Activated CD8-positive, alpha-beta memory T cell treated with anti-CD3 and anti-CD28 coated beads, Interleukin-2, amount 10 ng/mL, durations not matched to agents 7 days and 5 days (primary cell): ENCODE measurements at places on chromosomes 7 and 10. TPM values are rescaled to one million over a fixed set of nuclear protein-coding genes. Genes with fewer than 3 reads are reported as not detected.
A peak's percentile ranks its signal among the peaks of the same experiment; 100 is the strongest.

- peaks cover 39% of the 10 kb centered on the region for H3K36me3 ChIP-seq
- no peaks in the 10 kb centered on the region for H3K27me3 ChIP-seq
- peaks cover 61% of the 10 kb centered on the region for H3K4me1 ChIP-seq
Observed at GRCh38 chr7:42931447-42931833, 534 bp downstream of the PSMA2 start.

DNA sequence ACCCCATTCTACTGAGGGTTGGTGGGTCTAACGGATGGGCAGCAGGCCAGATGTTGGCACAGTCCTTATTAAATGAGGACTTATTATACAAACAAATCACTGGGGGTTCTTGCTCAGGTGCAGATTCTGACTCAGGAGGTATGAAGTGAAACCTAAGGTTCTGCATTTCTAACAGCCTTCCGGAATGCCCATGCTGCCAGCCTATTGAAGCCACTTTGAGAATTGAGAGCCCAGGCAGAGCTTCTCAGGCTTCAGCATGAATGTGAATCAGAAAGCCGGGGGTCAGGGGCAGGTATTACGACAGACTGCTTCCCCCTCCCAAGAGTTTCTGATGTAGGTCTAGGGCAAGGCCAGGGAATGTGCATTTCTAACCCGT is 34.1 kb upstream of the NPFFR1 start:
- DNase-seq, result no peak
- H3K27me3 ChIP-seq, result no peaks in the 10 kb centered on the region
- H3K36me3 ChIP-seq, result no peaks in the 10 kb centered on the region
- peaks cover 13% of the 10 kb centered on the region for H3K4me1 ChIP-seq
- no peak overlapping the region for H3K27ac ChIP-seq

- no peak overlapping the region for H3K27ac ChIP-seq
- H3K36me3 ChIP-seq, result peaks cover 2% of the 10 kb centered on the region
- no peaks in the 10 kb centered on the region for H3K27me3 ChIP-seq
- H3K4me1 ChIP-seq, result peaks cover 13% of the 10 kb centered on the region
- DNase-seq, result no peak
- H3K4me3 ChIP-seq, result no peak overlapping the region
Observed at GRCh38 chr10:88026031-88026430, 162.6 kb downstream of the PTEN start.

Gene PNLIP
- not detected for total RNA-seq

DNA sequence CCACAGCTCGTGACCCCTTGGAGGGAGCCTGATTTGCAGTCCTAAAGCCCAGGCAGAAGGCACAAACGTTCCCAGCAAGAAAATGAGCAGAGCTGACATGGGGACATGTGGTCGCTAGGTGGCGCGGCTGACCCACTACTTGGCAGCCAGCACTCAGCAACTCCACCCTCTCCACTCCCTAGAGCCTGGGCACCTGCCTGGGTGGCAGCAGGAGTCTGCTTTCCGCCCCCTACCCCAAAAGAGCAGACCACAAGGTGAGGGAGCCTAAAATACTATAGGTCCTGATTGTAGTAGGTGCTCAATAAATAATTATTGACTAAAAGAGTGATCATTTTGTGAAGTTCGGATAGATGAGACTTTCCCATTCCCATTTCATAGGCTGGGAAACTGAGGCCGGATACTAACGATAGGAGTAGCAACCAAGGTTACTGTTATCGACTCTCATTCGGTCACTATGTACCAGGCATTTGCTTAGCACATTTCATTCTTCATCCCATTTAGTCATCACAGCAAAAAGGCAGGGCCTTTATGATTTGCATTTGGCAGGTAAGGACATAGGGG is 57.4 kb downstream of the NEUROG3 start:
- H3K36me3 ChIP-seq, result no peaks in the 10 kb centered on the region
- no peak overlapping the region for H3K27ac ChIP-seq
- H3K4me3 ChIP-seq, result no peak overlapping the region
- DNase-seq, result peak; percentile 84
- H3K4me1 ChIP-seq, result no peaks in the 10 kb centered on the region
- peaks cover 46% of the 10 kb centered on the region for H3K27me3 ChIP-seq

GRCh38 chr10:103847909-103848468 is 7.4 kb downstream of the SH3PXD2A start:
- H3K27ac ChIP-seq, result no peak overlapping the region
- peaks cover 30% of the 10 kb centered on the region for H3K27me3 ChIP-seq
- no peak overlapping the region for H3K4me3 ChIP-seq
- H3K4me1 ChIP-seq, result peaks cover 19% of the 10 kb centered on the region
- H3K36me3 ChIP-seq, result no peaks in the 10 kb centered on the region

Gene ATRNL1
- total RNA-seq, result 0.35 TPM

Gene CDK6
- 229 TPM for total RNA-seq

- H3K27me3 ChIP-seq, result peaks cover 8% of the 10 kb centered on the region
- no peak for DNase-seq
- no peaks in the 10 kb centered on the region for H3K4me1 ChIP-seq
Observed at GRCh38 chr10:85858776-85859515, 507.6 kb downstream of the GRID1 start.

Gene EZH2
- 109 TPM for total RNA-seq

- H3K27ac ChIP-seq, result no peak overlapping the region
- no peaks in the 10 kb centered on the region for H3K27me3 ChIP-seq
- no peak overlapping the region for H3K4me3 ChIP-seq
- peaks cover 41% of the 10 kb centered on the region for H3K4me1 ChIP-seq
- DNase-seq, result no peak
Observed at GRCh38 chr10:22365644-22366434, 20.5 kb downstream of the SPAG6 start.

DNA sequence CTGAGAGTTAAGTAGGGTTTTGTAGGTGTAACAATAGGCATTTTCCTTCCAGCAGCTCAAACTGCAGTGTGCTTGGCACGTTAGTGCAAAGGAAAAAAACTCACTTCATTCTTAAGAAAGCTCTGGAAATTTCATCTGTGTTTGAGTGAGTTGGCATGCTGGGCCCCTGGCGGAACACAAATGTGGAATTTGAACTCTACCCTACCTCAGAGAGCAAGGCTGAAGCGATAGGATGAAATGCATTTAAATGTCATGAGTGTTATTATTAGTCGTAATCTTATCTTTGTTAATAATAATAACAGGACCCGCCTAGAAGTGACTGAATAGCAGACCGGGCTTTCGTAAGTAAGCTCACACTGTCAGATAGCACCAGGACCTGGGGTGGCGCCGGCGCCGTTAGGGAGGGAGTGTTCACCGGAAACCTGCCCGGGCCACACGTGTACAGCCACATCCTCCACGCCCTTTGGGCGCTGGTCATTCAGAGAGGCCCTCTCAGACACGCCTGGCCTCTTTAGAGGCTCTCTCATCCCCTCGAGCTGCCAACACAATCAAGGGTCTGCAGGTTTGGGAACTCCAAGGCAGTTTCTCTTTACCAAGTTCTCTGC is 63.5 kb downstream of the GRK5 start:
- peaks cover 58% of the 10 kb centered on the region for H3K4me1 ChIP-seq
- H3K27ac ChIP-seq, result peak overlapping the region; percentile 95
- no peaks in the 10 kb centered on the region for H3K27me3 ChIP-seq

Gene CPVL
- 0.33 TPM for total RNA-seq

DNA sequence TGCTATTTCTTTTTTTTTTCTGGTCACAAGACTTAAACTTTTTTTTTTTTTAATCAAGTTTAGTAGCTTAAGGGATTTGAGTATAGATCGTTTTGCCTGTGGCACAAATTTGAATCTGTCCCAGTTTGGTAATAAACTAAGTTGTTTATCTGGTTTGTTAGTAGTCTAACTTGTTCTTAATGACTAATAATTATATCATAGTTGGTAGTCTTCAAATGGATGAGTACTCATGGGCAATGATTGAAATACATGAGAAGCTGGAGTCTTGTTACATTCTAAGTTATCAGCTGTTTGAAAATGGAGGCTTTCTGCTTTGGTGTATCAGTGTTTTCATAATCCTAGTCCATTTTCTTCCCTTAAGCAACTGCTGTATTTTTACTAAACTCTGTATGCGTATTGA is 12.3 kb downstream of the BTAF1 start:
- H3K36me3 ChIP-seq, result peaks cover 56% of the 10 kb centered on the region
- no peak overlapping the region for H3K4me3 ChIP-seq
- H3K27me3 ChIP-seq, result no peaks in the 10 kb centered on the region
- no peak overlapping the region for H3K27ac ChIP-seq

DNA sequence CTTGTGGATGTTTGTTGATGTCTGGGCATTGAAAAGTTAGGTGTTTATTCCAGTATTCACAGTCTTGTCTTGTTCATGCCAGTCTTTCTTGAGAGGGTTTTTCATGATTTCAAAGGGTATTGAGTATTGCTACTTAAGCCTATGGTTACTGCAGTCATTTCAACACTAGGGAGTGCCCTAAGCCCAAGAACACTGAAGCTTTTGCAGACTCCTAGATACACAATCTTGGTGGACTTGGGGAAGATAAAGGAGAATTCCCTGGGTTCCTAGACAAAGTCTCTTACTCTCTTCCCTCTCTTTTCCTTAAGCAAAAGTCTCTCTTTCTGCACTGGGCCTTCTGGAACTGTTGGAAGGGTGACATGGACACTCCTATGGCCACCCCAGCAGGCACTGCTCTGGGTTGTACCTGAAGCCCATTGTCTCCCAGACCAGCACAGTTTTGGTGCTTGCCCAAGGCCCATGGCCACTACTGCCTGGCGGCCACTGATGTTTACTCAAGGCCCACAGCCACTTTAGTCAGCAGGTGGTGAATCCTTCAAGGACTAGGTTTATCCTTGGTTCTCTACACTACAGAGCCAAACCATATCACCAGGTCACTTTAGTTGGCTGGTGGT is 24.9 kb downstream of the SAMD9 start:
- H3K4me3 ChIP-seq, result no peak overlapping the region
- H3K36me3 ChIP-seq, result peaks cover 2% of the 10 kb centered on the region
- H3K27me3 ChIP-seq, result peaks cover 36% of the 10 kb centered on the region
- H3K27ac ChIP-seq, result no peak overlapping the region

DNA sequence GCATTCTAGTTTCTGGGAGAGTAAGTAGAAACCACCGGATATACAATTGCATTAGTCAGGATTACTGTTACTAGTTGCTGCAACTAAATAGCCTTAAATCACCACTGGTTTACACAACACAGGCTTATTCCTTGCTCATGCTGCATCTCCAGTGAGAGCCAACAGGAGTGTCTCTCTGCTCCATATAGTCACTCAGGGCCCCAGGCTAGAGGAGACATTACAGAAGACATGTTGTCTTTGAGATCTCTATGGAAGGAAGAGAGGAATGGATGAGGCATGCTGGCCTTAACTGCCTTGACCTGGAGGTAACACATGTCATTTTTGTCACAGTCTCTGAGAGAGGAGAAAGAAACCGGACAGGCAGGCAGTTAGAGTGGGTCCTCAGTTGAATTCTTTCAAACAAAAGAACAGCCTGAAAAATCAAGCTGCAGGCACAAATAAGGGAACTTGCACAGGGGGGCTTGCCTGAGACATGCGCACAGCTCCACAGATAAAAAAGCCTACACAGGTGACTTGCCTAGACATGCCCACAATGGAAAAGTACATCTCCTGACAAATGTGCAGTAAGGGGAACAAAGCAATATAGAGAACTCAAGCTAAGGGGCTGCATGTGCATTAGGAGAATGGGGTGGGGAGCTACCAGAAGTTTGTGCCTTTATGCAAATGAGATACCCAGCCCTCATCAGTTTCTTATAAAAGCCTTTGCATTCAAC is 348.0 kb downstream of the TYW1 start:
- H3K36me3 ChIP-seq, result peaks cover 36% of the 10 kb centered on the region
- DNase-seq, result no peak
- no peak overlapping the region for H3K27ac ChIP-seq
- H3K4me3 ChIP-seq, result no peak overlapping the region
- H3K27me3 ChIP-seq, result no peaks in the 10 kb centered on the region
